ENCODE measurements at places on chromosomes 6 and 20.

GRCh38 chr6:3741477-3741871 lies 10.0 kb downstream of the PXDC1 start:
- DNase-seq: no peak

- no peak for DNase-seq
These were observed 12.7 kb downstream of the DPPA5 start for GRCh38 chr6:73341335-73341734.

GRCh38 chr6:40042232-40042631 lies 108.0 kb upstream of the MOCS1 start:
- DNase-seq: no peak

GRCh38 chr6:131694832-131695426 lies 6.3 kb downstream of the OR2A4 start:
- DNase-seq: peak; percentile 17

- DNase-seq: no peak
These were observed 1.7 kb upstream of the DSTN start for GRCh38 chr20:17568045-17568788.

DNA sequence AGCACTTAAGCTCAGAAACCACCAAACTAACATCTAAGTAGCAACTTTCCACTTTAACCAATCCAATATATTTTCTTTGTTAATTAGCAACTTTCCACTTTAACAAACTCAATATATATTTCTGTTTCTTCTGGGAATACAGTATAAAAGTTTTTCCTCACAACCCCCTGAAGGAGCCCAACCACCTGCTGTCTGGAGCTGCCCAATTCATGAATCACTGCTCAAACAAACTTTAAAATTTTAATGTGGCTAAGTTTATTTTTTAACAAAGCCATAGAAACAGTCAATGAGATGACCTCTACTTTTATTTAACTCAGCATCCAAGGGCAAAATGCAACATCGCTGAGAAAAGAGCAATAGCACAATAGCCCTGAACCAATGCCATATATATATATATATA lies 500.1 kb downstream of the EPM2A start:
- DNase-seq: no peak

DNA sequence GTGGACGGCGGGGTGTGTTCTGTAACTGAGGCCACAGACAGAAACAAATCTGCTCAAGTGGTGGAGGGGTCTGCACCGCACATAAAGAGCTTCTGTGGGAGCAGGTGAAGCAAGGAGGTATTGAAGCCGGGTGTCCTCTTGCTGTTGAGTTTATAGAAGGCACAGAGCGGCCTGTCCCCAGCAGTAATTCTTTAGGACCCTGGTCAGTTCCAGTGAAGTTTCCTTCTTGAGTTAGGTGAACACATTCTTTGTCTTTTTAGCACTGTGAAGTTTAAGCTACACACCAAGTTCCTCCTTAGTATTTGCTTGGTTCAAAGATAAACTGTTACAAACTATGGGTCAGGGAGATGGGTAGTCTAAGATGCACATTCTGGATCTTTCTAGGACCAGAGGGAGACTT lies 6.1 kb downstream of the PRDM1 start:
- no peak for DNase-seq

DNA sequence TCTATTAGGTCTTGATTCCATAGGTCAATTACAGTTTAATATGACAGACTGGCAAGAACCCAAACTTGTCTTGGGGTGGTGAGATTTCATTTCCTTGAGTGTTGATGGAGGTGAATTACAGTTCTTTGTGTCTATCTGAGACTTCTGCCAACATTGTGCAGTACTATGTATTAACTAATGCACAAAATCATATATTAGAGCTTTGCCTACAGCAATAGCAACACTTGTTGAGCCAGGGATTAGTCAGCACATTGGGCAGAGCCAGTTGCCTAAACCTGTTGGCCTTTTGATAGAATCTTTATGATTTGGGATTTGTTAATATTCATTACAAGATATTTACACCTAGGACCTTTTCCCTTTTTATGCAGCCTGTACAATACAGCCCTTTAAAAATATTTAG lies 135.3 kb upstream of the CENPW start:
- DNase-seq: no peak

Measured in hippocampal formation (tissue), 2 donors.